AG20443 (cell line): ENCODE measurements at places on chromosomes 5 and 9.

DNA sequence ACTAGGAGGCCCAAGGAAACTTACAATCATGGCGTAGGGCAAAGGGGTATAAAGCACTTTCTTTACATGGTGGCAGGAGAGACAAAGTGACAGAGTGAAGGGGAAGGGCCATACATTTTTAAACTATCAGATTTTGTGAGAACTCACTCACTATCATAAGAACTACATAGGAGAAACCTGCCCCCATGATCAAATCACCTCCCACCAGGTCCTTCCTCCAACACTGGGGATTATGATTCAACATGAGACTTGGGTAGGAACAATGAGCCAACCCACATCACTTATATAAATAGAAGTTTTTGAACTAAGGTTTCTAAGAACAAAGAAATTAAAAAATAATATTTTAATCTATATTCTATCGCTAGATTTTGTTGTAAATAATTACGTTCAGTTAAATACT, 460.3 kb upstream of the TYRP1 start:
- DNase-seq: no peak

- DNase-seq: peak; percentile 49
Measured at GRCh38 chr5:43041669-43042175, 1.6 kb upstream of the ANXA2R start.

- DNase-seq: peak; percentile 25
Measured at GRCh38 chr5:119435436-119436132, 16.7 kb upstream of the HSD17B4 start.

DNA sequence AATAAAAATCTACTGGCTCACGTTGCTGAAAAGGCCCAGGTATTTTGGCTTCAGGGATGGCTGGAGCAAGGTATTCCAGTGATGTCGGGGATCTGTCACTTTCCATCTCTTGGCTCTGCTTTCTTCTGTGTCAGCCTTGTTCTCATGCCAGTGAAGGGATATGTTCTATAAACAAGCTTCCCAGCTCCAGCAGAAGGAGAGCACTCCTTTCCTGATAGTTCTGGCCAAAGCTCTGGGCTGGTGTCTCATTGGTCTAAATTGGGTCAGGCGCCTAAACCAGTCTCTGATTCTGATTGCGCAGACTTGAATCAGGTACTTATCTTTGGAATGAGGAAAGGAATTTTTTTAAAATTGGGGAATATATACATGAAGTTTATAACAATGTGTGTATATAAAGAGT, 5.1 kb downstream of the SNX30 start:
- DNase-seq: no peak

DNA sequence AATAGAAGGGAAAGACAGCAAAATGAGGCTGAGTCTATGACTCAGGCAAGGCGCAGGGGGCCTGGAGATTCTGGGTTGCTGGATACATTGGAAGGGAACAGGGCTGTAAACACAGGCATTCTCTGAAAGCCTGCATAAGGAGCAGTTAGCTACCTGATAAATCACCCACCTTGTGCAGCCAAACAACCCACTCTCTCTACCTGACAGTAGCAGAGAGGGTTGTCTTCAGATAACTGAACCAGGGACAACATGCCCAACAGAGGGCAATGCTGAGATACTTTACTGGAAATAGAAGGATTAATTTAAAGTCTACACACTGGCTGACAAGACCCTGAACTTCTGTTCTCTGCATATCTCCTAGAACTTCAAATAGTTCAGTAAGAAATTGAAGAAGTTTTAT, 161.6 kb downstream of the KCTD16 start:
- no peak for DNase-seq

DNA sequence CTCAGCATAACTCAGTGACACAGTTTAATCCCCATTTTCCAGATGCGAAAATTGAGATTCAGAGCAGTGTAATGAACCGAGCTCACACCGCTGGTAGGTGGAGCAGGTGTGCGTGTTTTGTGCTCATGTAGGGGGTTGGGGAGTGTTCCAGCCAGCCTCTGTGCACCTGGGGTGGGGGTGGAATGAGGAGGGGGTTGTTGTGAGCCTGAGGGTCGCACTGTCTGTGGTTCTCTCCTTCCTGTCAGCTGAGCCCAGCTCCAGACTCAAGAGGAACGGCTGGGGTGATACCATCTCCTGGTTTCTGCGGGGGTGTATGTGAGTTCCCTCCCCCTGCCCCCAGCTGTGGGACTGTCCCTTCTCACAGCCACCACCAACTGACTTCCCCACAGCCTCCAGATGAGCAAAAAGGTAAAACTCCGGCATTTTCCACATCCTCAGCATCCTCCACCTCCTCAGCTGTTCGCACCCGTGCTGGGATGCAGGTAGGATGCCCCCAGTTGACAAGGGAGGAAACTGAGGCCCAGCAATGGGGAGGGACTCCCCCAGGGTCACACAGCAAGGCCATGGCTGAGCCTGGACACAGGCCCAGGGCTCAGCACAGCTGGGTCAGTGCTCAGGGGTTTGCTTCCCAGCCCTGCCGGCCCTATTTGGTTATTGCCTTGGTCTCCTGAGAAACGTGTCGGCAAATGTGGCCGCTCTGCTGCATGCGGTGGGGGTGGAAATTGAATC, 2.1 kb downstream of the SH2D3C start:
- DNase-seq: no peak

GRCh38 chr5:139633295-139634027, 14.7 kb upstream of the CXXC5 start:
- DNase-seq: peak; percentile 83
